ENCODE measurements at places on chromosomes 5 and 9.

DNA sequence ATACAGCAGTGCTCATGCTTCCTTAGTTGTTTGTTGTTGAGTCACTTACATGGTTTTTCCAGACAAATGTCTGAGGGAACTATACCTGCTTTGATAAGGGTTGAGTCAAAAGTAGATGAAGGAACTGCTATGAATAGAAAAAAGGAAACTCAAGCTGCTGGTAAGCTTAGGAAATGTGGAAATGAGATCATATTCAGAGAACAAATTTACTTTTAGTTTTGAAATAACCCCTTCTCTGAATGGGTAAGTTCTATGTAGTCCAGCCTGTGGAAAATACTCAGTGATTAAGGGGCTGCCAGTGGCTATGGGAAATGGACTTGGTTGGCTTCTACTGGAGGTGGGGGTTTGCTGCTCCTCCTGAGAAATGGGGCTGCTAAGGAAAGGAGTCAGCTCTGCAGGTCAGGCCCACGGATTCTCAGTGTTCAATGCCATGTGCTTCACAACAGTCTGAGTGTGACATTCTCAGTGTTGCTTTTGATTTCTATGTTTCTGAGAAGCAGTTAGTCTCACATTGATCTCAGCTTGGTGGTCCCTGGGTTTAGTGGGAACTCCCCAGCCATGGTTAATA lies 47.7 kb upstream of the GLRX start:
- peak; percentile 23 for DNase-seq

DNA sequence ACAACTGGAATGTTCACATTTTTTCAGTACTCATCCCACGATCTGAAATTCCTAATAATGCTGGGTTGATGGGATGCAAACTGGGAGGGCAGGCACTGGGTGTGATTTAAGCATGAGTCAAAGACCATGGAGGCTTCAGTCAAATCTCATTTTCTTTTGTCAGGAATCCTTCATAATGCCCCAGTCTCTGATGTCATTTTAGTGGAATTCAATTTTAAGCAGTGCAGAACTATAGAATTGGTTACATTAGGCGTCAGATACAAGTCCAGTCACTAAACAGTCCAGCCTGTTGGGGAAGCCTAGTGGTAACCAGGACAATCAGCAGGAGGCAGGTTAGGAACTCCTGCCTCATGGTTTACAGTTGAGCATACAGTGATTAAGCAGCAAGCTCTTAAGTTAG lies 41.0 kb upstream of the TMEM215 start:
- no peak for DNase-seq

DNA sequence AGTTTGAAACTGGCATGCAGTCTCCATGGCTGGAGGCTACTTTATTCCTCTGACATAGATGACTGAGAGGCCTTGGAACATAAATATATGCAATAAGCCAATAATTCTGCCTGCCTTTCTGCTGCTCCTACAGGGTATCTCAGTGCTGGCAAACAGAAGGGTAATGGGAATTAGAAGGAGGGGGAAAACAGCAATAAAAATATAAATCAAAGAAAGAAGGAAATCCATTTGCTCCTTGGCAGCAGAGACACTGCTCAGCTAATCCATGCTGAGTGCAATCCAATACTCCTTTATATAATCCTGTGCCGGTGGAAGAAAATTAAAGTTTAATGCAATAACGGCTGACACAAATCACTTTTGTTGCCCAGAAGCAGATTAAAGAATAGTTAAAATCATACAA lies 478.9 kb downstream of the SPATA31D1 start:
- DNase-seq = no peak

GRCh38 chr5:127810017-127810416 lies 106.8 kb downstream of the CCDC192 start:
- no peak for DNase-seq

Data from stimulated activated CD4-positive, alpha-beta T cell treated with anti-CD3 and anti-CD28 coated beads, Interleukin-1b, Interleukin-23, amount 100 ng/mL, for 1 hour (primary cell).